ENCODE measurements at places on chromosomes 4 and X. TPM values are rescaled to one million over a fixed set of nuclear protein-coding genes. Genes with fewer than 3 reads are reported as not detected.

GRCh38 chr4:19823781-19824180, 427.9 kb upstream of the SLIT2 start:
- DNase-seq = no peak

DNA sequence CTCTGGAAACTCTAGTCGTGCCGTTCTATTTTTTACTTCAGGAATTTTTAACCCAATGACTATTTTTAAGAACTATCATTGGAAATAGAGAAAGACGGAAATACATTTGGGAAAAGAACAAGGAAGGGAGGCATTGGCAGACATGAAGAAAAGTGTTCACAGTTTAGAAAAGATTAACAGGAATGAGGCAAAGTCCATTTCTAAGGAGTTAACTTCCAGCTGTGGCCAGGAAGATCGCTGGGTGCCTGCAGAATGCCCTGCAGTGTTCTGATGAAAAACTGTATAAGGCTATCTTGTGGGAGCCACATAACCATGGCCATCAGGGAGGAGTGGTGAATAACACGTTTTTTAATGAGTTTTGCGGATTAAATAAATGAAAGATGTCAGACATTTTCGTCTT, 150.6 kb upstream of the VCX3A start:
- no peak for DNase-seq

AMOT gene
- 4.3 TPM for total RNA-seq

- no peak for DNase-seq
Observed at GRCh38 chrX:13732246-13733067, 2.0 kb downstream of the TRAPPC2 start.

MAGEA3 gene
- total RNA-seq = 18.1 TPM

DNA sequence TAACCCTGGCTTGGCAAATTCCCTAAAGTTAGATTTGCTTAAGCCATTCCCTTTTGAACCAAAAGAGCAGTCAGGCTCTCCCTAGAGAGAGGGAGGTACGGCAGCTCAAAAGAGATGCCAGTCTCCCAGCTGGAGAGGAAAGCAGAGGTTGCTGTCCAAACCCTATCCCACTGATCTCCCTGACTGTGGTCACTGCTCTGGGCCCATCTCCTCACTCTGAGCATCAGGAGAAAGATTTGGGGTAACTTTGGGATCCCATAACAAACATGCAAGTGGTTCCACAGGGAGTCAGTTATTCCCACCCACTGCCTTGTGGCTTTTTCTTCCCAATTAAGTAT, 17.1 kb downstream of the ACSL1 start:
- DNase-seq = no peak

PNMA6F gene
- not detected for total RNA-seq

- no peak for DNase-seq
Observed at GRCh38 chrX:139640259-139640658, 67.7 kb downstream of the MCF2 start.

DNA sequence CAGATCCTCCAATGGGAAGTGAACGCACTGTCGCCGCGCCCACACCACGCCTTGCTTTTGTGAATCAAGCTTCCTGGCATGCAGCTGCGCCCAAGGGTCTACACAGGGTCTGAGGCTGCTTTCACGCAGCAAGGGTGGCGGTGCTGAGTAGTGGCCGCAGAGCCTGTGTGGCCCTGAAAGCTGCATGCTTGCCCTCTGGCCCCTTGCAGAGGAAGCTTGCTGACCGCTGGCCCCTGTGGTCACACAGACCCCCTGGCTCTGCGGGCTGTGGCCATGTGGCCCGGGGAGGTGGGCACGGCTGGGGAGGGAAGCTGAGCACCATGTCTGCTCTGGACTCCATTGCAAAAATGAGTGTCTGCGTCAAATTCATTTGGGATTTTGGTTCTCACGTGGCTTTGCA, 8.8 kb downstream of the DOK7 start:
- DNase-seq = no peak

DNA sequence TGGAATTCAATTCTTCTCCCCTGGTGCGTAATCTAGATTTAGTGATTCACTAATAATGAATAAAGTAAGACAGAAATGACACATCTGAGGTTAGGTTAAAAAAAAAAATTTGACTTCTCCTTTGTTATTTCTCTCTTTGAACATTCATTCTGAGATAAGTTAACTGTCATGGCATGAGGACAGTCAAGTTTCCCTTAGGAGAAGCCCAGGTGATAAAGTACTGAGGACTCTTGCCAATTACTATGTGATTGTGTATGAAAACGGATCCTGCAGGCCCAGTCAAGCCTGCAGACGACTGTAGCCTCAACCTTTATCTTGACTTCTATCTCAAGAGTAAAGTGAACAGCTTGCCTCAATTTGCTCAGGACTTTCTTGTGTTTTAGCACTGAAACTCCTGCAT, 293.2 kb downstream of the PRR32 start:
- DNase-seq = no peak

- peak; percentile 71 for DNase-seq
Observed at GRCh38 chr4:38189445-38189844, 229.2 kb downstream of the PTTG2 start.

DNA sequence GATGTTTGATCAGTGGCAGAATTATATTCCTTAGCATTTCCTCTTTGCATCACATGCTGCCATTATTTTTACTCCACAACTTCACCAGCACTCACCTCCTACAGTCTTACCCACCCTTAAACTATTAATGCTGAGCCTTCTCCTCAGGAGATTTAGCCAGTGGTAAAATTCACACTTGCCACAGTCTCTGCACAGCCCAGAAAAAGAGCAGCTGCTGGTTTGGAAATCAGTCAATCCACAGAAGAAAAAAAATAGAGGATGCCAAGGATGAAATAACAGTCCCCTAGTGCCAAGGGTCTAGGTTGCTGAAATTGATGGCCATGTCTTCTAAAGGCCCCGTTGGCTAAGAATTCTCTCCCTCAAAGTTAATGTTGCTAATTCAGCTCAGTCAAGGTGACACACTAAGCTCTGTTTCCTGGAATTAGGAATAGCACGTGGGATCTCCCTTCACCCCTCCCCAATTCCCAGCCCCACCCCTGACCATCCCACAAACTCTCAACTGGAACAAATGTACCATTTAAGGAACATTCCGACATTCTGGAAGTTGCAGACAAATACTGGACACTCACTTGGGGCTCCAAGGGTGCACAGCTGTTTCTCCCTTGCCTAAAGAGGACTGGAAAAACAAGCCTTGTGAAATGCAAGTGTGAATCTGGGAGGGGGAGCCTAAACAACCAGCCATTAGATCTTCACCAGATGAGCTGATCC, 5.7 kb downstream of the ATP1B4 start:
- DNase-seq = no peak

HSD17B10 gene
- total RNA-seq = 152 TPM

XAGE2 gene
- total RNA-seq = not detected

SSX3 gene
- not detected for total RNA-seq

DNA sequence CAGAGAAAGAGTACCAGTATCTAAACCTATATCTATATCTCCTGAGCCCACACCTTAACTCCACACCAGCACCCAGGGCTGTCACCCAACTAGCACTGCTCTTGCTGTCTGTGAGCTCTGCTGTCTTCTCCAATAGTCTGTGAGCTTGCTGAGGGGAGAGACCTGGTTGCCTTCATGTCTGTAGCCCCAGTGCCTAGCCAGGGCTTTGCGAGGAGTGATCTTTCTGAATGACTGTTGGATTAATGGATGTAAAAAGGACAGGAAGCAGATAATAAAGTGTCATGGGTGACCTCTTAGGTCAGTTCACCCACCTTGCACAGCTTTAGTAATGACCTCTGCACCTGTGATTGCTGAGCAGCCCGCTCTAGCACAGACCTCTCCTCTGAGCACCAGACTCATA, 30.5 kb downstream of the CNGA2 start:
- DNase-seq = no peak

- DNase-seq = no peak
Observed at GRCh38 chrX:118521435-118521834, 25.8 kb downstream of the DOCK11 start.

DNA sequence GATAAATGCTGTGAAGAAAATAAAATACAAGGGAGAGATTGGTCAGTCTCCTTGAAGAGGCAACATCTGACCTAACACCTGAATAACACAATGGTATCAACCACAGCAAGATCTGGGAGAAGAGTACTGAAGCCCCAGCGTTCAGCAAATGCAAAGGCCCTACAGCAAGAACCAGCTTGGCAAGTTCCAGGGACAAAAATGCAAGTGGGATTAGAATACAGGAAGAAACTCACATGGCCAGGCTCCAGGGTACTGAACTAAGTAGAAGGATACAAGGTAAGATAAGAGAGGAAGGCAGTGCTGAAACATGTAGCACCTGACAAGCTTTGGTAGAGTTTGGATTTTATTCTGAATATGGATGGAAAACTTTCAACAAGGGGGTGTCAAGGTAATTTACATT, 3.6 kb downstream of the SMIM14 start:
- no peak for DNase-seq

ZRSR2 gene
- total RNA-seq = 4.0 TPM

DNA sequence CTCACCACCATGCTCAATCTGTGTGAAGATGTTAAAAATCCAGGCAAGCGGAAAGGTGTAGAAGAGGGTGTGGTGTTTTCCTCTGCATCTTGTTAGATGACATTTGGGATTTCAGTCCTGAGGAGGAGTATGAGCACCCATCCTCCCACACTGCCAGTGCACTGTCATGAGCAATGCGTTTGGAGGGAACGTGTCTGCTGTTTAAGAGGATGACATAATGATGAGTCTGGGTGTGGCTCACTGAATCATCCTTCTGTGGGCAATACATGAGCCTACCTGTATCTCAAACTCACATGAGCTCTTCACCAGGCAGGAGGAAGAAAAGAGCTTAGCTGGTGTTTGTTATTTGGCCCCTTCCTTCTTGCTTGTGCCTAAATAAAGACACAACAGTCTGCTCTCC, 67.9 kb upstream of the ARX start:
- DNase-seq = no peak

GRCh38 chr4:25861280-25861950, 1.4 kb downstream of the SEL1L3 start:
- peak; percentile 51 for DNase-seq

SOD3 gene
- total RNA-seq = not detected

GRCh38 chrX:151870602-151871001, 42.1 kb upstream of the MAGEA4 start:
- DNase-seq = peak; percentile 50

GRCh38 chr4:171875291-171875690, 62.1 kb downstream of the GALNTL6 start:
- DNase-seq = no peak

GRCh38 chr4:112823606-112824005, 186.7 kb downstream of the LARP7 start:
- no peak for DNase-seq

ESX1 gene
- 0.39 TPM for total RNA-seq

- DNase-seq = no peak
Observed at GRCh38 chr4:66000510-66001117, 330.3 kb upstream of the EPHA5 start.

- no peak for DNase-seq
Observed at GRCh38 chr4:2415881-2416563, 2.4 kb downstream of the ZFYVE28 start.

OTOP1 gene
- not detected for total RNA-seq

GRCh38 chrX:136051611-136052010, 66.4 kb downstream of the SLC9A6 start:
- no peak for DNase-seq

- no peak for DNase-seq
Observed at GRCh38 chr4:121077496-121077895, 5.2 kb upstream of the NDNF start.

DNA sequence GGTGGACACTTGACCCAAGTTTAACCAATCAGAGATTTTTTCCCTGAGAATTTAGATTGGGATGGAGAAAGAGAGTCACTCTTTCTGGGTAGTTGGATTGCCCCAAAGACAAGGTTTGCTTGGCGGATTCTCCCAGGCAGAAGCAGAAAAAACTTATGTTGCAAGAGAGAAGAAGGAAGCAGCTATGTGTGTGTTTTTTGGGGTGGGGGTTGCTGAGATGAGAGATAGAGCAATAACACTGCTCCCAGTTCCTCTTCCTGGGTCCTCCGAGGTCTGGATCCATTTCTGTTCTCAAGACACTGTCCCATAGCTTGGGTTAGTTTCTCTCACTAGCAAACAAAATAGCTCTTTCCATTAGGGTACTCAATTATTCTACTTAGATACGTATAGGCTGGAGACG, 222.1 kb downstream of the STIM2 start:
- no peak for DNase-seq

MMRN1 gene
- not detected for total RNA-seq

- DNase-seq = no peak
Observed at GRCh38 chr4:76605099-76605563, 170.1 kb downstream of the SHROOM3 start.

NR0B1 gene
- total RNA-seq = not detected

SMIM10L2A gene
- 0.25 TPM for total RNA-seq

Data from H4 (cell line).